ENCODE measurements at places on chromosomes 1 and 21.
A peak's percentile ranks its signal among the peaks of the same experiment; 100 is the strongest.

GRCh38 chr1:202283379-202283844, 58.3 kb downstream of the UBE2T start:
- DNase-seq, result no peak

GRCh38 chr1:168521401-168522000, 22.3 kb downstream of the XCL2 start:
- no peak for DNase-seq

DNA sequence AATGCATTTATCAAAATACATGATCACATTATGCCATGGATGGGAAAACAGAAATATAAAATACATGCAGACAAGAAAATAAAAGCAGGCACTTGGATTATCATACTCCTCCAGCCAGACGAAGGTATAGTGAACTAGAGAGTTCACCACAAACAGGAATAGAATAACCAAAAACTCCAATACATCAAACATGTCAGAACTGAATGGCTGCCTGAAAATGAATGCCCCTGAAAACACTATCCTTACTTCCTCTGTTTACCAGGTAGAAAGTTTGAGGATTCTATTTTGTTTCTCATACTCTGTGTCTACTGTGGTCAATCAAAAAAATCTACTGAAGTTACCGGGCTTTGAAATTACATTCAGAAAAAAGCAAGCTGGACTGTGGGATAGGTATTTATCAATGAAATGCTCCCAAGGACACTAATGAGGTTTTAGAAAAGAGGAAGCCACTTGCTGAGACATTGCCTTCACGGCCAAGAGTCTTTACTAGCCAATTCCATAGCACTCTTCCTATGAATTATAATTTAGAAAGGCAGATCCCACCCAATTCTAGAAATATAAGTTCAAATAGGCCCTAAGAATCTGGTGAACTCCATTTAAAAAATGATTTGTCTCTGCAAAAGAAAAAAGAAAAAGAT, 197.7 kb downstream of the SMYD3 start:
- DNase-seq, result no peak

DNA sequence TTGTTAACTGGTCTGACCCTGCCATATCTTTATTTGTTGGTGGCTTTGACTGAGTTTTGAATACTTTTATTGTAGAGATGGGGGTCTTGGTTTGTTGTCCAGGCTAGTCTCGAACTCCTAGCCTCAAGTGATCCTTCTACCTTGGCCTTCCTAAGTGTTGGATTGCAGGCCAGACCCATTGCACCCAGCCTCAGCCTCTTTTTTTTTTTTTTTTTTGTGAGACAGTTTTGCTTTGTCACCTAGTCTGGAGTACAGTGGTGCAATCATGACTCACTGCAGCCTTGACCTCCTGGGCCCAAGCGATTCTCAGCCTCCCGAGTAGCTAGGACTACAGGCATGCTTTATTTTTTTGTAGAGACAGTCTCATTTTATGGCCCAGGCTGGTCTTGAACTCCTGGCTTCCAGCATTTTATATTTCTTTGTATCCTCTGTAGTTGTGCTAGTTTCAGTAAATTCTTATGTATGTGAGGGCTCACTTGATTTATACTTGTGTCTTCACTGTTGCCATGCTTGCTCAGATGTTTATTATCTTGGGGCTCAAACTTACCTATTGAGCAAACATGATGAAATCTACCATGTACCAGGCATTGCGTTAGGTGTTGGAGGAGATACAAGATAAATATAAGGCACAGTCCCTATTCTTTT, 24.1 kb downstream of the THRAP3 start:
- DNase-seq, result peak; percentile 90

GRCh38 chr1:85976516-85977205, 179.9 kb downstream of the COL24A1 start:
- no peak for DNase-seq

DNA sequence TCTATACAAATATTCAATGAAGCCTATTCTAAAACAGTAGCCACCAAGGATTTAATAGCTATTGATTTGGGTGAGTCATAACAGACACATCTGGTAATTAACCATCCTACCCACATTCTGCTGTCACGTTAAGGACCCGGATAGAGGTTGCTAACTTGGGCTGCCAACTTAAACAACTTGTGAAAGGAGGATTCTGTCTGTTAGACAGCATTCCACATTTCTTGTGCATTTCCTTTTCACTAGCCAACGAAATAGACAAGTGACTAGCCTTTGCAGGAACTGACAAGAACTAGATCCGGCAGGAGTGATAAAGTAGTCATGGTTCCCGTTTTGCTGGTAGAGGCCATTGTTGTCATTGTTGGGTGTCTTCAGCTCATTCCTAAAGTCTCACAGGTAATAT, 9.5 kb downstream of the DSCAM start:
- no peak for DNase-seq

DNA sequence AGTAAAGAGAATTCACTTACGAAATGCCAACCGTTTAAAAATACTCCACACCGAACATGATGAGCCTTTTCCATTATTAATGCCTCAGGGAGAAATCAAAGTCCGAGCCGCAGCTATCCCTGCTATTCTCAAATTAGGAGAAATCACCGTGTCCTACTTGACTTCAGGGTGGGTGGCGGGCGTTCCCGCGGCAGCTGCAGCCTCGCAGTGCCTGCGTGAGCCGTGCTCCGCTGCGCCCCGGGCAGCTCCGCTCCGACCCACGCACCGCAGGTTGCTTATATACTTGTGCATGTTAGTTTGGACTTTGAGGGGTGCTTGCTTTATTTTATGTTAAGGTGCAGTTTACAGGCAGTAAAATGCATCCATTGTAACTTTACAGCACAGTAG, 35.6 kb upstream of the PCBP3 start:
- peak; percentile 23 for DNase-seq

- DNase-seq, result peak; percentile 66
Measured at GRCh38 chr21:45698493-45699184, 55.1 kb downstream of the PCBP3 start.

DNA sequence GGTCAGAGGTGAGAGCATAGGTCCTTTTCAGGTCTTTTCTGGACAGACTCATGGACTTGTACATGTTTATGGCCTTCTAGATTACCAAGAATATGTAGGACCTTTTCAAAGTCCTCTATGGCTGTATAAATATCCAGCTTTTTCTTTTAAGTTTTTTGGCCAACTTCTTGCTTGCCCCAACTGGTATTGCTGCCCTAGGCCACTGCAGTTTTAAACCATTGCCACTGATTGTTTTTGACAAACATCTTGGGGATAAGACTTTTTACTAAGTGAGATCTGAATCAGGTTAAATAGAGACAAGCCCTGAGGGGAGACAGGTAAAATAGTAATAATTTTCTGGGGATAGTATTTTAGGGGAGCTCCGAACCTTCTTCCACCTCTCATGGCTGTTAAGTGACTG, 14.8 kb upstream of the DDR2 start:
- DNase-seq, result no peak

- no peak for DNase-seq
Measured at GRCh38 chr1:9510130-9510529, 29.1 kb upstream of the SLC25A33 start.

GRCh38 chr1:205284420-205285144, 37.0 kb downstream of the NUAK2 start:
- peak; percentile 90 for DNase-seq

DNA sequence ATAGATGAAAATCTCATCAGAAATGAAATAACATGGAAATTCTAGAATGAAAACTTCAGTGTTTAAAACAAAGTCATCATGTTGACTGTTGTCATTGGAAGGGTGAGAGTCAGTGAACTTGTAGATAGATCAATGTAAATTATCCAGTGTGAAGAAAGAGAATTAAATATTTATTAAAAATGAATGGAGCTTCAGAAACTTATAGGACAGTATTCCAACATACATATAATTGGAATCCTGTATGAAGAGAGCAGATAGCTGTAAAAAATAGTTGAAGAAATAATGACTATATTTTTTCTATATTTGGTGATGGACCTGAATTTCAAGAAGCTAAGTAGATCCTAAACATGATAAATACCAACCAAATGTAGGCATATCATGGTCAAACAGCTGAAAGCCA, 60.0 kb downstream of the MAN1A2 start:
- DNase-seq, result no peak

DNA sequence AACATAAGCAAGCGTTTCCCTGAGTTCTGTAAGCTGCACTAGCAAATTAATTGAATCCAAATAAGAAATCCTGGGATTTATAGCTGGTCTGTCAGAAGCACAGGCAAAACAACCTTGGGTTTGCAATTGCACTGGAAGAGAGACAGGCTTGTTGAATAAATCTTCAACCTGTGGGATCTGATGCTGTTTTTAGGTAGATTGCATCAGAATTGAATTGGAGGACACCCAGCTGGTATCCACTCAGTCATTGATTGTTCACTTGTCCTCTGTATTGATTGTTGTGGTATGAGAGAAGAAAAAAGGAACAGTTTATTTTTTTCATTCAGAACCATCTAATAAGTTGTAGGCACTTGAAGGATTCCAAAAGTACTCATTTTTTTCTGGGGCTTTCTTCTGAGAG, 497.4 kb downstream of the SIPA1L2 start:
- DNase-seq, result no peak
